Activated T-helper 2 cell treated with anti-CD3 and anti-CD28 coated beads, Interferon-gamma antibody, Interleukin-2, Interleukin-4, amounts not matched to agents 10 μg/mL and 5 μg/mL and 100 μg/mL, durations not matched to agents 14 hours and 24 hours and 36 hours (primary cell): ENCODE measurements at places on chromosomes 11 and 22. TPM values are rescaled to one million over a fixed set of nuclear protein-coding genes. Genes with fewer than 3 reads are reported as not detected.
A peak's percentile ranks its signal among the peaks of the same experiment; 100 is the strongest.

RPS13 gene
- total RNA-seq = 1,360 and 1,371 TPM in 2 replicates

DNA sequence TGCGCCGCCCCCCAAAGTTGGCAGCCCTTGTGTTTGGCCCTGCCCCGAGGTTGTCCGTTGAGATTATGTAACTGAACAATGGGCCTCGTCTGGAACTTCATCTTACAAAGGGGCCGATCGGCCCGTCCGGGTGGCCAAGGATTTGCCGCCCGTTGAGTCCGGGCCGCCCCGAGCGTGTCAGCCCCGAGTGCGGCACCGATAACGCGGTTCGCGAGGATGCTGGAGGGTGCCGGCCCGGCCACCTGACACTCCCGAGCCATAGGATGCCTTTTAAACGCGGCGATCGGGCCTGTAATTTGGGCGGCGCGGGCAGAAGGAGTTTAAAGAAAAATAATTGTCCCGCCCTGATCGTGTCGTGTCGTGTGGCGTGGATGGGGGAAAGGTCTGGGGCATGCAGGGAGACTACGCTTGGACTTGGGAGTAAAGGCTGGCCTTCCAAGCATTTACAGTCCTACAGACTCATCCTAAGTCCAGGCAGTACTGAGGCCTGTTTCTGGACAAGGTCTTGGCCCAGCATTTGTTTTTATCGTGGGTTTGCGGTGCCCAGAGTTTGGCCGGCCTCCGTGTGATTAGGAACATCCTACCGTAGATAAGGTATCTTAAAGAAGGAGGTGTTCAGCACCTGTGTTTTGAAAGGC, 1.3 kb downstream of the WEE1 start:
- peaks cover 48% of the 10 kb centered on the region for H3K36me3 ChIP-seq
- DNase-seq = peak; percentile 18
- peak overlapping the region; percentile 69 for H3K27ac ChIP-seq
- H3K4me3 ChIP-seq = peak overlapping the region; percentile 91

- no peaks in the 10 kb centered on the region for H3K4me1 ChIP-seq
- no peaks in the 10 kb centered on the region for H3K36me3 ChIP-seq
- DNase-seq = no peak
- no peak overlapping the region for H3K4me3 ChIP-seq
- H3K27me3 ChIP-seq = peaks cover 17% of the 10 kb centered on the region
Observed at GRCh38 chr11:109991835-109992234, 101.4 kb upstream of the ZC3H12C start.

NARS2 gene
- 34.1 and 37.7 TPM in 2 replicates for total RNA-seq

DNA sequence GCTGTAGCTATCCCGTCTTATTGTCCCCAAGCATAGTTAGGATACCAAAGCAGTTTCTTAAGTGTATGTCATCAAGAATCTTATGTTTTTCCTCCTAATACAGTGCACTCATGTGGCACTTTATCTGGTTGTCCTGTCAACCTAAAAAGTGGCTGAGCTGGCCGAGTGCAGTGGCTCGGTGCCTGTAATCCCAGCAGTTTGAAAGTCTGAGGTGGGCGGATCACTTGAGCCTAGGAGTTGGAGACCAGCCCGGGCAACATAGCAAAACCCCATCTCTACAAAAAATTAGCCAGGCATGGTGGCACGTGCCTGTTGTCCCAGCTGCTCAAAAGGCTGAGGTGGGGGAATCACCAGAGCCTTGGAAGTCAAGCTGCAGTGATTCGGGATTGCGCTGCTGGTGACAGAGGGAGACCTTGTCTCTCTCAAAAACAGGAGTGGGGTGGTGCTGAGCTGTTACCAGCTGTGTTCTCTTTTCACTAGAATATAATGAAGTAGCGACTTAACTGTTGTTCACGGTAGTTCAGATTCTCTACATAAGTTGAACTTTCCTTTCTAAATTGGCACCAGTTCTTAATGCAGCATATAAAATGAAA, 48.1 kb downstream of the EP300 start:
- no peaks in the 10 kb centered on the region for H3K27me3 ChIP-seq
- no peak for DNase-seq
- H3K27ac ChIP-seq = no peak overlapping the region
- H3K4me1 ChIP-seq = no peaks in the 10 kb centered on the region

DNA sequence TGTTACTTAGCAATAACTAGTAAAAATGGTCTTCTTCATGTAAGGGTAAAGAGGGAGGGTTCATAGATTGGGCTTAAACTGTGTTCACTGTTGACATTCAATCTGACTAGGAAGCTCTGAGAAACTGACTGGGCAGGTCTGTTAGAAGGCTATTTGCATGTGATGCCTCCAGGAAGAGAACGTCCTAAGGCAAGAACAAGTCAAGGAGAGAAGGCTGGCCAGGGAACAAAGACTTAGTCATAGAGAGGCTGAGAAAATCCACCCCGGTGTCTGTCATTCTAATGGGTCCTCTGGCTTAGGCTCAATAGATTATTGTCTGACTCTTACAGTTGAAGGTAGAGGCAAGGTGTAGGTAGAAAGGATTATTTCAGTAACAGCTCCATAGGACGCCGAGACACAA, 50.3 kb upstream of the CD44 start:
- H3K27me3 ChIP-seq = peaks cover 14% of the 10 kb centered on the region
- DNase-seq = no peak
- peaks cover 43% of the 10 kb centered on the region for H3K4me1 ChIP-seq
- H3K27ac ChIP-seq = peak overlapping the region; percentile 6
- no peak overlapping the region for H3K4me3 ChIP-seq
- no peaks in the 10 kb centered on the region for H3K36me3 ChIP-seq

- DNase-seq = no peak
- H3K4me3 ChIP-seq = no peak overlapping the region
- H3K27ac ChIP-seq = no peak overlapping the region
- no peaks in the 10 kb centered on the region for H3K27me3 ChIP-seq
- H3K4me1 ChIP-seq = no peaks in the 10 kb centered on the region
Observed at GRCh38 chr11:131584785-131585592, 214.6 kb downstream of the NTM start.

- H3K4me3 ChIP-seq = no peak overlapping the region
- no peak overlapping the region for H3K27ac ChIP-seq
- no peaks in the 10 kb centered on the region for H3K4me1 ChIP-seq
Observed at GRCh38 chr11:68666849-68667248, 17.5 kb upstream of the GAL start.

DNA sequence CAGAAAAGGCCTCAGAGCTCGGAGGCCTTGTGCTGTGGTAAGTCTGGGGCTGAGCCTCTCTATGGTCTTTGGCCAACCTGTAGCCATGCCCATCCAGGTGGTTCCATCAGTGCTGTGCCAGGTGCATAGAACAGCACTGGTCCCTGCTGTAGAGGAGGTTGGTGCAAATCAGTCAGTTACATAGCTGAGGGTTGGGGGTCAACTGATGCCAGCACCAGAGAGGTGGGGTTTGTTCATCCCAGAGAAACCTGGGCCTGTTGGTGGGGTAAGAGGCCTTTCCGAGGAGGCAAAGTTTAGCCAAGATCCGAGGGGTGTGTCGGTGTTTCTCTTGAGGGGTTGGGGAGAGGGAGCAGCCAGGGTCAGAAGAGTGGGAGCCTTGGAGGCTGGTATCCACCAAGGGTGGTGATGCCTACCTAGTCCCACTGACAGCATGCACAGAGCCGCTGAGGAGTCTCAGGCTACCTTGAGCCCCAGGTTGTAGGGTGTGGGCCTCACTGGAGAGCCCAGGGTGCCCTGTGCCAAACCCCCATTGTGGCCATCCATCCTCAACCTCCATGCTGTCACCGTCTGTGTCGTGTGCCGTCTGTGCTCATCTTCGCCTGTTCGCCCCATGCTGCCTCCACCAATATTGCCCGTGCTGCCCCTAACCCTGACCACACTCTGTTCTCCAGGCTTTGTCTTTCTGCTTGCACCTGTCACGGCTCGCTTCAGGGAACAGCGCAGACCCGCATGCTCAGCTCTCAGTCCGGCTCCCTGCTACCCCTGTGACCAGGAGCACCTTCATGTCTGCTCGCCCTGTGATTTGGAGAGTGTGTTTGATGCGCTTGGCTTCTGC, 78.7 kb upstream of the SUSD2 start:
- no peak for DNase-seq
- peaks cover 26% of the 10 kb centered on the region for H3K4me1 ChIP-seq
- H3K27ac ChIP-seq = no peak overlapping the region
- H3K27me3 ChIP-seq = no peaks in the 10 kb centered on the region
- H3K4me3 ChIP-seq = no peak overlapping the region

DNA sequence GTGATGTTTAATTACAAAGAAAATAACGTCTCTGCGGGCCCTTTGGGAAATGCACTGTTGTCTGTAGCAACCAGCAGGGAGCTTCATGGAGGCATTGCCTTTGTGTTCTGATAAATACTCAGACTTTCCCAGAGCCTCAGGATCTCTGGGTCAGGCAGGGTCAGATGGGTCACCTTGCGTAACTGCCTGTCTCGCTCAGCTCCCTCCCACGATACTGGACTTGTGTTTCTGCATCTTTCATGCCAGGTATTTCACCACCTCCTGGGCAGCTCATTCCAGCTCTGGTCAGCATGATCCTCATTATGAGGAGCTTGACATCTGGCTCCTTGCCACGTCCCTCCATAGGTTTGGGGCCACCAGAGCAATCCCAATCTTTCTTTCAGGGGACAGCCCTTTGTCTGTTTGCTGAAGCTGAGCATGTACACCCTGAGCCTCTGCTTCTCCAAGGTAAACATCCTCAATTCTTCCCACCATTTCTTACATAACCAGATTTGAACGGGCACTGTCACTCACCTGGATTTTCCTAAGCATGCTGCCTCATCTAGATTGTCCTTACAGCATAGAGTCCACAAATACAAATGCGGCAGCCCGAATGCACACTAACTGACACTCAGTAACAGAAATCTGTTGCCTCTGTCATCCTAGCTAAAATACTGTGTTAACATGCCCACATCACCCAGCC, 162.3 kb downstream of the LARGE1 start:
- no peak for DNase-seq
- H3K27me3 ChIP-seq = no peaks in the 10 kb centered on the region
- no peak overlapping the region for H3K27ac ChIP-seq
- no peaks in the 10 kb centered on the region for H3K36me3 ChIP-seq
- no peaks in the 10 kb centered on the region for H3K4me1 ChIP-seq

- H3K4me3 ChIP-seq = no peak overlapping the region
- H3K36me3 ChIP-seq = no peaks in the 10 kb centered on the region
- H3K27ac ChIP-seq = no peak overlapping the region
- peaks cover 12% of the 10 kb centered on the region for H3K27me3 ChIP-seq
- H3K4me1 ChIP-seq = no peaks in the 10 kb centered on the region
- no peak for DNase-seq
Observed at GRCh38 chr11:120940160-120940848, 83.6 kb upstream of the TBCEL start.

- peaks cover 68% of the 10 kb centered on the region for H3K36me3 ChIP-seq
- DNase-seq = peak; percentile 90
Observed at GRCh38 chr11:61041755-61042518, 60.4 kb upstream of the CD5 start.

DNA sequence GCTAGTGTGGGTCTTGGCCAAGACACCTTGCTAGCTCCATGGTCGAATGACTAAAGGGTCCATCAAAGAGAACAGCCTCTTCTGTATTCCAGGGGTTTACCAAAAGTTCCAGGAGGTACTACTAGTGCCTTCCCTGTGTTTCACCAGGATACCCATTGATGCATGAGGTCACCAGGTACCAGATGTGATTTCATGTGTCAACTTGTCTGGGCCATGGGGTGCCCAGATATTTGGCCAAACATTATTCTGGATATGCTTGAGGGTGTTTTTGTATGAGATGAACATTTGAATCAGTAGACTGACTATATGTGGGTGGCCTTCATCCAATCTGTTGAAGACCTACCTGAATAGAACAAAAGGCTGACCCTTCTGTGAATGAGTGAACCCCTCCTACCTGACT, 92.8 kb downstream of the GALNT18 start:
- H3K36me3 ChIP-seq = no peaks in the 10 kb centered on the region
- no peak overlapping the region for H3K4me3 ChIP-seq
- no peak overlapping the region for H3K27ac ChIP-seq
- DNase-seq = no peak

MYRF gene
- 1.8 and 2.6 TPM in 2 replicates for total RNA-seq

GRCh38 chr11:79045800-79046304, 395.0 kb downstream of the TENM4 start:
- H3K27ac ChIP-seq = no peak overlapping the region
- peaks cover 9% of the 10 kb centered on the region for H3K27me3 ChIP-seq
- no peak overlapping the region for H3K4me3 ChIP-seq
- no peaks in the 10 kb centered on the region for H3K4me1 ChIP-seq
- DNase-seq = no peak

ANKK1 gene
- 0.11 TPM in 1 of 2 replicates, not detected in the other for total RNA-seq

ISX gene
- not detected in 2 replicates for total RNA-seq

DNA sequence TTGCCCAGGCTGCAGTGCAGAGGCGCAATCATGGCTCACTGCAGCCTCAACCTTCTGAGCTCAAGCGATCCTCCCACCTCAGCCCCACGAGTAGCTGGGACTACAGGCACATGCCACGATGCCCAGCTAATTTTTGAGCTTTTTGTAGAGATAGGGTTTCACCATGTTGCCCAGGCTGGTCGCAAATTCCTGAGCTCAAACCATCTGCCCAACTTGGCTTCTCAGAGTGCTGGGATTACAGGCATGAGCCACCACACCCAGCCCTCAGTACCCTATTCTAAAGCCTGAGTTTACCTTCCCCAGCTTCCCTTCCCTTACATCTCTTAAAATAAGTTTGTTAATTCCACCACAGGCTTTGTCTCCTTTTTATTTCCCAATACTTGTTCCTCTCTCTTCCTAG, 59.1 kb downstream of the AMBRA1 start:
- H3K4me3 ChIP-seq = no peak overlapping the region
- no peaks in the 10 kb centered on the region for H3K27me3 ChIP-seq
- H3K27ac ChIP-seq = no peak overlapping the region
- H3K36me3 ChIP-seq = peaks cover 4% of the 10 kb centered on the region

RELT gene
- total RNA-seq = 33.5 and 34.5 TPM in 2 replicates

GRCh38 chr11:5663511-5663910, 21.4 kb downstream of the TRIM5 start:
- H3K4me3 ChIP-seq = no peak overlapping the region
- H3K27ac ChIP-seq = no peak overlapping the region
- H3K4me1 ChIP-seq = peaks cover 1% of the 10 kb centered on the region
- DNase-seq = no peak
- H3K36me3 ChIP-seq = peaks cover 20% of the 10 kb centered on the region
- no peaks in the 10 kb centered on the region for H3K27me3 ChIP-seq

RAB3IL1 gene
- 0.09 TPM in 1 of 2 replicates, not detected in the other for total RNA-seq

GRCh38 chr11:17412488-17413180, 24.2 kb upstream of the KCNJ11 start:
- no peak overlapping the region for H3K27ac ChIP-seq
- H3K27me3 ChIP-seq = peaks cover 40% of the 10 kb centered on the region
- H3K4me1 ChIP-seq = peaks cover 33% of the 10 kb centered on the region
- H3K36me3 ChIP-seq = no peaks in the 10 kb centered on the region

RANBP1 gene
- 444 and 452 TPM in 2 replicates for total RNA-seq
